CD4-positive, alpha-beta T cell (primary cell): ENCODE measurements at places on chromosomes 5 and 9.

- DNase-seq = no peak
- peaks cover 54% of the 10 kb centered on the region for H3K36me3 ChIP-seq
- H3K27me3 ChIP-seq = no peaks in the 10 kb centered on the region
- H3K27ac ChIP-seq = no peak overlapping the region
- no peak overlapping the region for H3K4me3 ChIP-seq
Observed at GRCh38 chr5:157520911-157521703, 54.5 kb downstream of the ADAM19 start.

GRCh38 chr5:179755022-179755421 is 22.4 kb downstream of the MAML1 start:
- H3K4me1 ChIP-seq = peaks cover 35% of the 10 kb centered on the region
- DNase-seq = no peak
- H3K27ac ChIP-seq = no peak overlapping the region

DNA sequence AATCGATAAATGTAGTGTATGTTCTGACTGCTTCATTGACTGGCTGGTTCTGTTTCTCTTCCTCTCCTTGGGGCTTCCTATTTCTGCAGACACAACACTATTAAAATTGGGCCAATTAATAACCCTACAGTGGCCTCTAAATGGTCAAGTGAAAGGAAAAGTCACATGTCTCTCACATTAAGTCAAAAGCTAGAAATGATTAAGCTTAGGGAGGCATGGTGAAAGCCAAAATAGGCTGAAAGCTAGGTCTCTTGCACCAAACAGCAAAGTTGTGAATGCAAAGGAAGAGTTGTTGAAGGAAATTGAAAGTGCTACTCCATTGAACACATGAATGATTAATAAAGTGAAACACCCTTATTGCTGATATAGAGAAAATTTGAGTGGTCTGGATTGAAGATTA is 58.2 kb downstream of the CCNH start:
- no peaks in the 10 kb centered on the region for H3K4me1 ChIP-seq
- no peak overlapping the region for H3K4me3 ChIP-seq
- DNase-seq = no peak
- H3K27ac ChIP-seq = no peak overlapping the region
- H3K36me3 ChIP-seq = peaks cover 25% of the 10 kb centered on the region
- H3K27me3 ChIP-seq = no peaks in the 10 kb centered on the region

GRCh38 chr9:69740872-69741505 is 18.8 kb downstream of the PTAR1 start:
- H3K36me3 ChIP-seq = peaks cover 22% of the 10 kb centered on the region
- no peaks in the 10 kb centered on the region for H3K27me3 ChIP-seq
- H3K4me1 ChIP-seq = peaks cover 3% of the 10 kb centered on the region
- H3K4me3 ChIP-seq = no peak overlapping the region
- H3K27ac ChIP-seq = no peak overlapping the region
- DNase-seq = no peak

- no peaks in the 10 kb centered on the region for H3K27me3 ChIP-seq
- H3K36me3 ChIP-seq = peaks cover 45% of the 10 kb centered on the region
- H3K4me3 ChIP-seq = no peak overlapping the region
- no peak for DNase-seq
- H3K27ac ChIP-seq = no peak overlapping the region
Observed at GRCh38 chr5:38994324-38994927, 79.8 kb downstream of the RICTOR start.

DNA sequence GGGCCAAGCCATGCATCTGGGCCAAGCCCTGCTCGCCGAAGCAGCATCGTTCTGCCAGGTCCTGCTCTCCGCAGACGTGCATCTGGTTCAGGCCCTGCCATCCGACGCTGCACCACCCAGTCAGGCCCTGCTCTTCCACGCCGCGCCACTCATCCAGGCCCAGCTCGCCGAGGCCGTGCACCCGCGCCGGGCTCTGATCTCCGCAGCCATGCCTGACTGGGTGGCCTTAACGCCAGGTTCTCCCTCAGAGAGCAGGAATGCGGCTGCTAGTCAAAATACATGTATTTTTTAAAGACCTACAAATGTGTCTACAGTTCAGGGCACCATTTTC is 891.1 kb upstream of the CTNND2 start:
- no peak overlapping the region for H3K27ac ChIP-seq
- H3K4me1 ChIP-seq = no peaks in the 10 kb centered on the region
- H3K27me3 ChIP-seq = no peaks in the 10 kb centered on the region
- H3K4me3 ChIP-seq = no peak overlapping the region
- DNase-seq = no peak
- no peaks in the 10 kb centered on the region for H3K36me3 ChIP-seq

GRCh38 chr9:12880406-12881015 is 105.7 kb downstream of the LURAP1L start:
- H3K36me3 ChIP-seq = no peaks in the 10 kb centered on the region
- no peaks in the 10 kb centered on the region for H3K27me3 ChIP-seq
- no peak for DNase-seq
- no peaks in the 10 kb centered on the region for H3K4me1 ChIP-seq

- no peak for DNase-seq
- no peaks in the 10 kb centered on the region for H3K36me3 ChIP-seq
- H3K4me1 ChIP-seq = no peaks in the 10 kb centered on the region
- H3K4me3 ChIP-seq = no peak overlapping the region
- no peak overlapping the region for H3K27ac ChIP-seq
- no peaks in the 10 kb centered on the region for H3K27me3 ChIP-seq
Observed at GRCh38 chr9:74120061-74120460, 377.1 kb upstream of the RORB start.

DNA sequence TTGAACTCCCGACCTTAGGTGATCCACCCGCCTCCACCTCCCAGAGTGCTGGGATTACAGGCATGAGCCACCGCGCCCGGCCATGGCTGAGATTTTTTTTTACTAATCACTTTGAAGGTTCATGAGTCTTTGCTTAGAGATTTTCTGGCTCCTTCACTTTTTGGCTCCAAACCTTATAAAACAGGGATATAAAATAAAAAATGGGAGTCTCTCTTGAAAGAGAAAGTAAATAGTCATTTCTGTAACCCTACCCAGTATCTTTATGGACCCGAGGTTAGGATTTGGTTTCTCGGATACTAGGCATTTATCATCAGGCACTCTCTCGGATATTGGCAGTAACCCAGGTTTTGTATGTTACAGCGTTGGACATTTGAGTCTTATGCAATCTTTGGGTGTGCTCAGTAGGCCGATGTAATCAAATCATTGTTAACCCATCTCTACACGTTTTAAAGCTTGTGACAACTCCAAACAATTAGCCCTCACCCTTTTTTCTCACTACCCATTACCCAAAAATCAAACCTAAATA is 25.3 kb downstream of the STXBP1 start:
- peaks cover 6% of the 10 kb centered on the region for H3K4me1 ChIP-seq
- H3K4me3 ChIP-seq = no peak overlapping the region
- no peak for DNase-seq
- no peaks in the 10 kb centered on the region for H3K27me3 ChIP-seq
- H3K27ac ChIP-seq = no peak overlapping the region
- H3K36me3 ChIP-seq = no peaks in the 10 kb centered on the region

GRCh38 chr9:91119142-91119541 is 242.6 kb downstream of the AUH start:
- H3K4me1 ChIP-seq = no peaks in the 10 kb centered on the region
- H3K27ac ChIP-seq = no peak overlapping the region
- no peak overlapping the region for H3K4me3 ChIP-seq

GRCh38 chr5:171615705-171616640 is 169.6 kb upstream of the SMIM23 start:
- no peak overlapping the region for H3K27ac ChIP-seq
- no peaks in the 10 kb centered on the region for H3K36me3 ChIP-seq
- no peak for DNase-seq
- no peak overlapping the region for H3K4me3 ChIP-seq
